Kidney glomerular epithelial cell (primary cell): ENCODE measurements at places on chromosomes 6 and 20.

DNA sequence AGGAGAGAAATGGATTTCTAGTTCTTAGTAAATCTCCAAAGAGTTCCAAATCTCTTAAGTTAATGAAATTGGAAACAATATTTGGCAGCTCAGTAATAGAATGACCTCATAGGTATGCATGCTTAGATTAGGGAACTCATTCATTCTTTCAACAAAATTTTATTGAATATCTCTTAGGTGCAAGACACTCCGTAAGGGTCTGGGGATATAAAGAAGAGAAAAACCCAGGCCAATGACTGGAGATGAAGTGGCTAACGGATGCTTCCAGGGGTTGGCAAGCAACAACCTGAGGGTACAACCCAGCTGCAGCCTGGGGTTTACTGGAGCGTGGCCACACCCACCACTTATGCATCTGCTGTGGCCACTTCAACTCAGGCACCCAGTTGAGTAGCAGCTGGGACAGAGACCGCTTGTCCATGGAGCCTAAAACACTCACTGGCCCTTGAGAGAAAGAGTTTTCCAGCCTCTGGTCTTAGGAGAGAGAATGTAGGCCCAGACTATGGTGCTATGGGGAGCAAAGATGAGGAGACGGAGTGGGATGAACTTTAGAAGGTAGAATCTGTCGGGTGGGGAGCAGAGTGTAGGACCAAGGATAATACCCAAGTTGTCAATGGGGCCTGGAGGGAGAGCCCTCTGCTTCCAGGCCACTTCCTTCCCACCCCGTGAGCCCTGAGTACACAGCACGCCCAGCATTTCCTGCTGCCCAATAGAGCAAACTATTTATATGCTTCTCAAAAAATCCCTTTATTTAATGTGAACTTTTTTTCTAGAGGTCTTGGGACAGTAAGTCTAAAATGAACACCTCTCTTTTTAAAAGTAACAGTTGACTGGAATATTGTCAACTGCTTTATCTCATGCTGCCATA lies 46.8 kb upstream of the PXDC1 start:
- peak; percentile 50 for DNase-seq

DNA sequence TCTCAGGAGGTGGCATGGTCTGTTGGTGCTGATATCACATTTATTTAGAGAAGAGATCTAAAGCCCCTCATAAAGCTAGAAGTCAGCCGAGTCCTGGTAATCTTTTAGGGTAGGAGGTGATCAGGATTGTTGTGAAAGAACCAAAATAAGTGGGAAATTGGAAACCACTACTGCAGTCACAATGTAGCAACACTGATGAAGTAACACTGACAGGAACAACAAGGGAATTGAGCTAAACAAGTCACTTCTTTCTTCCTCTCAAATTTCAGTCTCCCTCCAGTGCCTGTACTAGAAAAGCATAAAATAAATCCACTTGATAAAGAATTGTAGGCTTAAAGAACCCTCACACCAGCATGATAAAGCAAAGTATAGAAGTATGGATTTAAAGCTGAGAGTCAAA lies 1509.0 kb downstream of the GRIK2 start:
- no peak for DNase-seq

DNA sequence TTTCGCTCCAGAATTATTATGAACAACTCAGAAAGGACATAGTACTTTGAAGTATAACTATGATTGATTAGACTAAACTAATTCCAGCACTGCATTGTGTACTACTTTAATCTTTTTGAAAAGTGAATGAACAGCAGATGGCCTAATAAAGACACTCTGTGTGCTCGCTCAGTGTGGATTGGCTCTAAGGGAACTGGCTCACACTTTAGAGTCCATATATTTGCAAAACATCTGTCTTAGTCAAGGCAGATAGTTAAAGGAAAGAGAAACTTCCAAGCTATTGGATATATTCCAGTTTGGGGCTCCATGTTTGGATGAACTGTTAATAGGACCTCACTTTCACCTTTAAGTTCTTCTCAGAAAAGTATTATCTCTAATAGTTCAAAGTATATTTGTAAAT lies 218.9 kb downstream of the EYA4 start:
- no peak for DNase-seq

DNA sequence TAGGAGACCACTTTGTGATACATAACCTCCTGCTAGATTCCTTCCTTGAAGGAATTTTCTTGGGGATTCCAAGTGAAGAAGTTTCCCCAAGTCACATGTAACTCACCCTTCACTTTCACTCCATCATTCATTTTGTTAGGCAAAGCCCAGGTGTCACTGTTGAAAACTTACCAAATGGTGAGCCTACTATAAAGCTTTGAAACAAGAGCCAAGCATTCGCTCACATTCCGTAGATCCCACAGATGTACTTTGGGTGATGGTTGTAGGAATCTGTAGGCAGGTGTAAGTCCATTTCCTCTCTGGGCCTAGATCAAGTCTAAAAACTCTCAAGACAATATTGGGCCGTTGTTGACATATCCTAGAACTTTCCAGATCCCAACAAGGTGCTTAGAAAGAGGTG lies 74.1 kb downstream of the PRDM1 start:
- no peak for DNase-seq

GRCh38 chr20:57866250-57867106 lies 156.7 kb upstream of the PMEPA1 start:
- no peak for DNase-seq

DNA sequence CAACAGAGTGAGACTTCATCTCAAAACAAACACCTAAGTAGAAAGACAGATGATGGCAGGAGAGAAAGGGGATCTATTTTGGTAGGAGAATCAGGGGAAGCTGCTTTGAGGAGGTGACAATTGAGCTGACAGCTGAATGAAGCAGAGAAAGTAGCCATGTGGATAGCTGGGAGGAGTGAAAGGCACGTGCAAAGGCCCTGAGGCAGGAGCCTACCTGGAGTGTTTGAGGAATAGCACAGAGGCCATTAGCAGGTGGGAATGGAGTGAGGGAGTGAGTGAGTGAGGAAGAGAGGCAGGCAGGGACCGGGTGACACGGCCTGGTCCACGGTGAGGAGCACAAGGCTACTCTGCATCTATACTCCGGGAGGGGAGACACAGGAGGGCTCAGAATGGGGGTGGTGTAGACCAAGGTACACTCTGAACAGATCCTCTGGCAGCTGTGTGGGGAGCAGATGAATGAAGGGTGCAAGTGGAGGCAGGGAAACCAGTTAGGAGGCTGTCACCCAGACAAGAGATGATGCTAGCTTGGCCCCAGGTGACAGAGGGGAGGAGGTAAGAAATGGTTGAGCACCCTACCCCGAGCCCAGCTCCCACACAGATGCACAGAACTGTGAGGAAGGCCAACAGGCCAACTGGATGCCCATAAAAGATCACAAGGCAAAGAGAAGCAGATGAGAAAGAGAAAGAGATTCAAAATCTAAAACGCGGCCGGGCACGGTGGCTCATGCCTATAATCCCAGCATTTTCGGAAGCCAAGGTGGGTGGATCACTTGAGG lies 43.6 kb downstream of the NFATC2 start:
- no peak for DNase-seq

- DNase-seq, result no peak
Measured at GRCh38 chr6:14143305-14143704, 25.7 kb downstream of the CD83 start.

- no peak for DNase-seq
Measured at GRCh38 chr6:13304580-13305260, 23.6 kb downstream of the TBC1D7 start.

DNA sequence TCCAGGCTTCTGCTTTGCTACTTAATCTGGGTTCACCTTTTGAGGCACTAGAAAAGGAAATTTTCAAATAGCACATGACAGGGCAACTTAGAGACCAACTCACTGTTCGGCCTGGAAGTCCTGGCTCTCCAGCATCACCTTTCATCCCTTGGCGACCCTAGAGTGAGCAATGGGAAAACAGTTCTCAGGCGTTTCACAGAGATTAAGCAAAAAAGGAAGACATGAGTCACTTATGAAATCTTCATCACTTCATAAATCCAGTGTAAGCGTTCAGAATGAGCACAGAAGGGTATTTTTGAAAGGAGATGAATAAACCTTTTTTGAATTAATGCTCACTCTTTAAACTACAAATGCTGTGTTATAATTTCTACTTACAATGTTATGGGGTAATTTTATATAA lies 104.0 kb downstream of the COL12A1 start:
- DNase-seq, result no peak
